ENCODE measurements at places on chromosomes 1 and 21.

- DNase-seq: no peak
These were observed 19.9 kb downstream of the TNFRSF8 start for GRCh38 chr1:12082988-12083387.

DNA sequence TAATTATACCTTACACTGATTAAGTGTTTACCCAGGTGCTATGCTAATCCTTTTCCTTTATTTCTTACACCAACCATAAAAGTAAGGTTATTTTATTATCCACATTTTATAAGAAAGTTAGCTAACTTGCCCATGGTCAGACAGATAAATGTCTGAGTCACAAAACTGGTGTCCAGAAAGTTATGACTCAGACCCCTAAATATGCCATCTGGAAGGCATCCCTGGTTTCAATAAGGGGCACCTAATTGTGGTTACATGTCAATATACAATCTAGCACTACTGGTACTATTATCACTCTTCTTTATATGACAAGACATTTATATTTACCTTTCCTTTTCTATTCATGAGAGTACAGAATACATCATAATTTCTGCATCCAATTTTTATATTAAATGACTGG is 496.5 kb upstream of the ADGRL2 start:
- no peak for DNase-seq

- DNase-seq: no peak
These were observed 12.5 kb upstream of the GUCA2A start for GRCh38 chr1:42176902-42177519.

DNA sequence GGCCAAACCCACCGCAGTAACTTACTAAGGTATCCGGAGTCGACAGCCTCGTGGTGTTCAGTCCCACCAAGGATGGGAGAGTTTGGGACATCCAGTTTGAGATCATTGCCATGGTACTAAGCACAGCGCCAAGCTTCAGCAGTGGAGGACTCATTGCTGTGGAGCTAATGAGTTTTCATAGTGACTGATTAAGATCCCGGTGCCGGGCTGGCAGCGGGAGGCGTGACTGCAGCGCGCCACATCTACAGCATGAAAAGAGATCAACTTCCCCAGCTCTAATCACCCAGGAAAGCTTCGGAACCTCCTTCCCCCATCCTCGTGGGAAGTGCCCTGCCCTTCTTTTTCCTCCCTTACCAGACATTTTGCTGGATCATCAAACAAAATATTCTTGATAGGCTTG is 149.9 kb downstream of the OLFM3 start:
- no peak for DNase-seq

- DNase-seq: no peak
These were observed 6.5 kb downstream of the RNU5D-1 start for GRCh38 chr1:44724296-44724954.

- DNase-seq: peak; percentile 60
These were observed 102.3 kb downstream of the TNFSF18 start for GRCh38 chr1:172948457-172948856.

DNA sequence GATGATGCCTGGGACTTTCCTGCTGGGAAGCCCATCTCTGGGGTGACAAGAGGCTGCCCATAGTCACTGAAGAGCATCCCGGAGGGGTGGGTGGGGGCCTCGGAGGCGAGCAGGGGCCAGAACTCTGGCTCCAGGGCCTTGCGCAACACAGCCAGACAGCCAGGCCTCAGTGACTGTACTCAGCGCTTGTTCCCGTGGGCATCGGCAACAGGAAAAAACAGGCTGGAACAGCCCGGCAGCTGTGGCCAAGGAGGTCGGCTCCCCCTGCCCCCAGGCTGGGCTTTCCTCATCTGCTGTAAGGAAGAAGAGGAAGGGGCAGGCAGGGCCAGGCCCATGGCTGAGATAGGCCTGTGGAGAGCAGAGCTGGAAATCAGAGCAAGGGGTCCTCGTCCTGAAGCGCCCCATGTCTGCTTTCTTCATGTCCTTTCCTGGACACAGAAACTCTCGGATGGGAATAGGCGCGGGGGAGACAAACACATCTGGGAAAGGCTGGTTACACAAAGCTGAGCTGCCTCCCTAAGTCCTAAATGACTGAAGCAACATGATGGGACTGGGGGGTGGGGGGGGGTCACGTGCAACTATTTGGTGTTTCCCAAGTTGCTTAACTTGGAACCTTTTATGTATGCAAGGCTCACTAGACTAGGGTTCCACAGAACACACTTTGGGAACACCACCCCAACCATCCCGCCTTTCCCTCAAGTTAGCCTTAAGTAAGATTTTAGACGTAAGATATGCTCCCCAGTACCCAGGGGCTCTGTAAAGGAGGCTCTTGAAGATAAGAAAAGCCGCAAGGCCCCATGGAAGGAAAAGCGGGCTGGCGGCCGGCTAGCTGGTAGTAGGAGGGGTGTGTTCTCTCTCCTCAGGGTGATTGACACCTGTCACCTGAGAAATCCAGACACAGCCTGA is 30.7 kb downstream of the HSPG2 start:
- no peak for DNase-seq

DNA sequence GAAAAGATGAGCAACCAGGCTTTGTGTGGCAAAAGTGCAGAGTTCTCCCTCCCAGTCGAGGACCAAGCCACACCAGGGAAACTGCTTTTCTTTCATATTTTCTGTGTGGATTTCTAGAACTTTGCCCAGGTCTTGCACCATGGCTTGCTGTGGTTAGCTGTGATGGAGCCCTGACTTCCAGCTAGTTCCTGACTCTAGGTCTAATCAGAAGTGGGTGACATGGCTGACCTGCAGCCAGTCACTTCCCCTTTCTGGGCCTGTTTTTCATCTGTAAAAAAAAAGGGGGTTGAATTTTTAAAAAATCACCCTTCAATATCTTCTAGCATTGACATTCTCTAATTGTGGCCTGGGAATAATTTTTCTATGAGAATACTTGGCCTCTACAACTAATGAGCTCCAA is 491.2 kb upstream of the USP24 start:
- DNase-seq: no peak

DNA sequence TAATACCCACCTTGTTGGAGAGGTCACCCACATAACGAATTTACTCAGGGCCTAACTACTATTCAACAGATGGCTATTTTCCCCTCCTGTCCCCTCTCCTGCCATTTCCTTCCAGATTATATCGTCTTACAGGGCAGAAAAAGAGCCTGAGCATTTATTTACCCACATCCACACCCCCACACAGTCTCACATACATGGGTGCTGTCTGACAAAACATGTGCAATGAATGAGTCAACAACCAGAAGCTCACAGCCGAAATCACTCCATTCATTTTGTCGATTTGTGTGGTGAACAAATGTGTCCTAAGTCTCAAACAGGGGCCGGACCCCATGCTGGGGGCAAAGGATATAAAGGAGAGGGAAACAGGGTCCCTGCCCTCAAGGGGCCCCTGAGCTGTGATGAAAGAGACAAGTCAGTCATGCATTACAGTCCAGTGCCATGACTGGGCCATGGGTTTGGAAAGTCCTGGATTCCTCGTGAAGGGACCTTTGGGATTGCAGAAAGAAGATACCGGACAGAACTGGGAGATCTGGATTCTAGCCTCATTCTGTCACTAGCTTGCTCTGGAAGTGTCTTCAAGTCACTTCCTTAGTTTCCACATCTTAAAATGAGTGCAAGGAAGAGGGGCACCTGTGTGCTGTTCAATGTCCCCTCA is 16.4 kb upstream of the ZNF683 start:
- no peak for DNase-seq

DNA sequence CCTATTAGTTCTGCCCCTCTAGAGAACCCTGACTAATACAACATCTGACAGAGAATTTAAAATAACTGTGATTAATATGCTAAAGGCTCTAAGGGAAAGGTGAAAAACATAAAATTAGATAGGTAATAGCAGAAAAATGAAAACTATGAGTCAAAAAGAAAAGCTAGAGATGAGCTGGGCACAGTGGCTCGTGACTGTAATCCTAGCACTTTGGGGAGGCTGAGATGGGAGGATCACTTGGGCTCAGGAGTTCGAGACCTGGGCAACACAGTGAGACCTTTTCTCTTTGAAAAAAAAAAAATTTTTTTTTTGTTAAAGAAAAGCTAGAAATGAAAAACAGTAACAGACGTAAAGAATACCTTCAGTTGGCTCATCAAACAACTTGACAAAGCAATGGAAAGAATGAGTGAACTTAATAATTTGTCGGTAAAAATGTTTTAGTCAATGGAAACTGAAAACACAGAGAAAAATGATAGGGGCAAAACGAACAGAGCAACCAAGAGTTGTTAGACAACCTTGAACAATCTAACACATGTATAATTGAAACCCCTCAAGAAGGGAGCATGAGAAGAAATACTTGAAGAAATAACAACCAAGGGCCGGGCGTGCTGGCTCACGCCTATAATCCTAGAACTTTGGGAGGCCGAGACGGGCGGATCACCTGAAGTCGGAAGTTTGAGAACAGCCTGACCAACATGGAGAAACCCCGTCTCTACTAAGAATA is 132.9 kb upstream of the GFI1 start:
- no peak for DNase-seq

DNA sequence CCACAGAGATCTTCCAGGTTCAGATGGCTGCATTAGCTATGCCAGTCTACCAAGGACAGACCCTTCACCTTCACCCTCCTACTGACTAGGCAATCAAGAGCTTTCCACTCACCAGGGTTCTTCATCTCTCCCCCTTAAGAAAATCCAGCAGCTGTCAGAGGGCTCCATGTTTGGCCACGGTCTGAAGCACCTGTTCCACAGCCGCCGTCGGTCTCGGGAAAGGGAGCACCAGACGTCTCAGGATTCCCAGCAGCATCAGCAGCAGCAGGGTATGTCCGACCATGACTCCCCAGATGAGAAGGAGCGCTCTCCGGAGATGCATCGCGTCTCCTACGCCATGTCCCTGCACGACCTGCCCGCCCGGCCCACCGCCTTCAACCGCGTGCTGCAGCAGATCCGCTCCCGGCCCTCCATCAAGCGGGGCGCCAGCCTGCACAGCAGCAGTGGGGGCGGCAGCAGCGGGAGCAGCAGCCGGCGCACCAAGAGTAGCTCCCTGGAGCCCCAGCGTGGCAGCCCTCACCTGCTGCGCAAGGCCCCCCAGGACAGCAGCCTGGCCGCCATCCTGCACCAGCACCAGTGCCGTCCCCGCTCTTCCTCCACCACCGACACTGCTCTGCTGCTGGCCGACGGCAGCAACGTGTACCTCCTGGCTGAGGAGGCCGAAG is 13.8 kb downstream of the TMCC2 start:
- DNase-seq: no peak

DNA sequence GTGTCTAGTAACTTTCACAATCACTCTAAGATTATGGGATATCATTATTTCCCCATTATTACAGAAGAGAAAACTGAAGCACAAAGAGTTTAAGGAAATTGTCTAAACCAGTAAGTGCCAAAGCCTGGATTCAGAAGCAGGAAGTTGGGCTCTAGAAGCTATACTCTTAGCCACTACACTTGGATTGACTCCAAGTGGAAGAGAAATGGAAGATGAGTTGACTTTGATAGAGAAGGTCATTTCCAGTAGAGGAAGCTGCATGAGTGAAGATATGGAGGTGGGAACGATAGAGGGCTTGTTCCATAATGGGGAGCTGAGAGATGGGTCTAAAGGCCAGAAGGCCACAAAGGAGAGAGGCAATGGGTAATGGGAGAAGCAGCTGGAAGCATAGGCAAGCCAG is 11.7 kb upstream of the TDRD10 start:
- no peak for DNase-seq

- no peak for DNase-seq
These were observed 3.1 kb upstream of the ADORA3 start for GRCh38 chr1:111506561-111506960.

DNA sequence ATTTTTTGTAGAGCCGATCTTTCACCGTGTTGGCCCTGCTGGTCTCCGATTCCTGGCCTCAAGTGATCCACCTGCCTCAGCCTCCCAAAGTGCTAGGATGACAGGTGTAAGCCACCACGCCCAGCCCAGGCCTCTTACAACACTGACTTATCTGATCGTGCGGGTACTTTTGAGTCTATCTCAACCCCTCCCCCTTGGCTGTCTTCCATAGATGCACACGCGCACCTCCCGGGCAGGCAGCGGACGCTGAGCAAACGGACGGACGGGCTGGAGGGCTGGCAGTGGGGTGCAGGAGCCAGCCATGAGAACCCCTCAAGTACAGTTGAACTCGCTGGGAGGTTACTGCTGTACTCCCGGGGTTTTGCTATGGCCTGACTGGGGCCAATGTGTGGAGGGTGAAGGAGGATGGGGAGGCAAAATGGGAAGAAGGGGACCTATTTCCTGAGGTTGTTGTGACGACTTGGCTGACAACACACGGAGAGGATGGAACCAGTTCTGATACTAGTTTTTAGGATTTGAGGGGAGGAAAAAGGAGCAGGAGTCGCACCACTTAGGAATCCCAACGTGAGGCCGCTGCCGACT is 959 bp downstream of the CD58 start:
- peak; percentile 26 for DNase-seq

DNA sequence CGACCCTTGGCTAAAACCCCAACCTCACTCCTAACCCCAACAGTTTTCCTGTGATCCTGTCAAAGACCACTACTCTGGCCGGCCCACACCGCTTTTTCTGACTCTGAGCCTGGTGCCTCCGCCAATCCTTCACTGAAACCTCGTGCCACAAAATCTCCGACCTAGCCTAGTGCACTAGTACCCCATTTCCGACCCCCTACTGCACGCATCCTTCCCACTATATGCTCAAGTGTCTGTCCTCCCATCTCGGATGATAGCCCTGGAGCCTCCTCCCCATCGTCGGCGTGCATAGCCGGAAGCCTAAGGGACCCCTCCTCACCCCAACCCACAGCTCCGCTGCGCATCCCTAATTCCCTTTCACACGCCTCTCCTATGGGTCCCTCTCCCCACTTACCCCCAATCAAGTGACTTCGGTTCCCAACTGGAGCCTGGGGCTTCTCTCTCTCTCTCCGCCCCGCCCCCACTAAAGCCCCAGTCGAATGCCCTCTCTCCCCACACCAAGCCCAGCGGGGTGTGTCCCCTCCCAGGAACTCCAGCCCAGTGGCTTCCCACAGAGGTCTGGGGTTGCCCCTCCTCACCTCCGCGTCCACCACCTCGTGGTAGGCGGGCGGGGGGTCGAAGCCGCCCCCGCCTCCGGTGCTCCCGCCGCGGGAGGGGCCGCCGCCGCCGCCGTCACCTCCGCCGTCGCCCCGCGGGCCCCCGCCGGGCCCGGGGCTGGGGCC is 791 bp downstream of the USP24 start:
- peak; percentile 32 for DNase-seq

- DNase-seq: no peak
These were observed 8.4 kb downstream of the EFNA3 start for GRCh38 chr1:155086856-155087535.

GRCh38 chr1:112694363-112694929 is 12.5 kb downstream of the RHOC start:
- DNase-seq: no peak

DNA sequence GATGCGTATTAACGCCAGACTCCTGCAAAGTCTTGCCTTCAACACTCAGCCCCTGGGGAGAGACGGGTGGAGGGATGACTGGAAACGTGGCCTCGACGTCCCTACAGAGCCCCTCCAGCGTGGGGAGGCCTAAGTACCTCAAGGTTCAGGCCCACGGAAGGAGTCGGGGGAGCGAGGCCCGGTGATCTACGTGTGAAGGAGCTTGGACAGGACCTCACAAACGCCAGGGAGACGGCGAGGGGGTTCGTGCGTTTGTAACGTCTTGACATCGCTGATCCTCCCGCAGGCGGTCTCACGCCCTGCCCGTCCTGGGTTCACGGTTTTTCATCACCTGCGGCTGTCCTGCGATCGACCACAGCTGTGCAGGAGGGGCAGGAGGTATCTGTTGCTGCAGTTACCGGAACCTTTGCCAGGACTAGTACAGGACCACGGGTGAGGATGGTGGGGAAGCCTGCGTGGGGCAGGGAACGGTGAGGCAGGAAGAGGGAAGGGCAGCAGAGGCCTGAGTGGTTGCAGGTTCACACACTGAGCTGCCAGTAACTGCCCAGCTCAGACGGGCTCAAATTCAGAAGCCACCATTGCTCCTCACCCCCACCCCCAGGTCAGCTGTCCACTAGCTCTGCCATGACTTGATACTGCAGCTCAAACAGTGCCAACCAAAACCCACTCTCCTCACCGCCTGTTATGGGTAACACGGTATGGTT is 889 bp upstream of the CCNL2 start:
- peak; percentile 19 for DNase-seq
